MM.1S (cell line): ENCODE measurements at places on chromosomes 12 and 14.

- DNase-seq = no peak
Measured at GRCh38 chr14:68784226-68784910, 8.5 kb downstream of the ZFP36L1 start.

DNA sequence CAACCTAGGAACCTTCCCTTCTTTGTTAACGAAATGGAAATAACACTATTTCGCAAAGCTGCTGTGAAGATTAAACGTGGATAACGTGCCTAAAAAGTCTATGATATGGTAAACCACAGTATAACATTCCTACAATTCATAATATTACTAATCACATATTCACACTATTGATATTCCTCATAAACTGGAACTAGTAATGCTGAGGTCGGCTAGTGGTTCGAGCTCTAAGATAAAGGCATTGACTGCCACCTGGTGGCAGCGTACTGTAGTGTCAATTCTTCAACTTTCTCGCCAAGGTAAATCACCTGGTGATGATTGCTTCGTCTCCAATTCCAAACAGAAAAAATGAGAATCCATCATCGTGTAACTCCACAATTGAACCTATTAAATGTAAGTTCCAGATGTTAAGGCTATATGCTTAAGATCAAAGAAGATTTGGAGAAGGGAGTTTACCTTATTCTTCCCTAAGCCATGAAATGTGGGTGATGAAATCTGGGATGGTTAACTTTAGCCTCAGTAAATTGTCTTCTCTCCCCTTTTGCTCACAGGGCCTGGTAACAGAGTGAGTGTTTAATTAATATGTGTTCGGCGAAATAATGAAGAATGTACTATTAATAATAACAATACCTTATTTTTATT, 197.5 kb upstream of the TMEM132C start:
- DNase-seq = peak; percentile 39

GRCh38 chr12:101777978-101778377, 38.7 kb upstream of the SYCP3 start:
- DNase-seq = no peak

- no peak for DNase-seq
Measured at GRCh38 chr14:53542732-53543131, 389.6 kb upstream of the DDHD1 start.

DNA sequence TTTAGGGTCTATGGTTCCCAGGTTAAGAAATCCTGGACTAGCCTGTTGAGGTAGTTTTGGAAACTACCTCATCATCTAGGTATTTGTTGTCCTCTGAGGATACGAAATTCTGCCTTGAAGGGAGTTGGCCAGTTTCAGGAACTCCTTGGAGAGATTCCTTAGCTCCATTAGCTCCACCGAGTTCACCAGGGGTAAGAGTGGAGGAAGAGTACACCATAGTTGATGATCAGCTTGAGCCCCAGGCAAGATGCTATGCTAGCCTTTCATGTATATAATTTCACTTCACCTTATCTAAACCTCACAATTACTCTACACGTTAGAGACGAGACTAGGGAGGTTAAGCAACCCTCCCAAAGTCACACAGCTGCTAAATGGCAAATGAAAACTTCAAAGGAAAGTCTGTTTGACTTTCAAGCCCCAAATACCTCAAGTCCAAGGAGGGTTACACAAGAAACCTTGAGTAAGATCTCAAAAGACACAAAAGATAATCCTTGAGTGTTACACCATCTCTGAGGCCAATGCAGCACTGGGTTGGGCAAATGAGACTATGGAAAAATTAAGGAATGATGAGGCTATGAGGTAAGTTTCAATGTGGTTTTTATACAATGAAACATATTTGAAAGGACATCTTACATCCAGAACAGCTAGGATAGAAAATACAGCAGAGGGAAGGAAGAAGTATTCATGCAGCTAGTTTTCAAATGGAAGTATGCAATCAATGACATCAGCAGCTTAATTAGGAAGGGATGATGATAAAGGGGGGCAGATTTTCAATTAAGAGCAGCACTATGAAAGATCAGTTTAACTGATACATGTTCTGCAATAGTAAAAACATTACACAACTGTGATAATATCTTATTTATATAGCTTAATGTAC, 97.2 kb upstream of the KRAS start:
- no peak for DNase-seq

- no peak for DNase-seq
Measured at GRCh38 chr12:6555018-6555691, 687 bp downstream of the IFFO1 start.

DNA sequence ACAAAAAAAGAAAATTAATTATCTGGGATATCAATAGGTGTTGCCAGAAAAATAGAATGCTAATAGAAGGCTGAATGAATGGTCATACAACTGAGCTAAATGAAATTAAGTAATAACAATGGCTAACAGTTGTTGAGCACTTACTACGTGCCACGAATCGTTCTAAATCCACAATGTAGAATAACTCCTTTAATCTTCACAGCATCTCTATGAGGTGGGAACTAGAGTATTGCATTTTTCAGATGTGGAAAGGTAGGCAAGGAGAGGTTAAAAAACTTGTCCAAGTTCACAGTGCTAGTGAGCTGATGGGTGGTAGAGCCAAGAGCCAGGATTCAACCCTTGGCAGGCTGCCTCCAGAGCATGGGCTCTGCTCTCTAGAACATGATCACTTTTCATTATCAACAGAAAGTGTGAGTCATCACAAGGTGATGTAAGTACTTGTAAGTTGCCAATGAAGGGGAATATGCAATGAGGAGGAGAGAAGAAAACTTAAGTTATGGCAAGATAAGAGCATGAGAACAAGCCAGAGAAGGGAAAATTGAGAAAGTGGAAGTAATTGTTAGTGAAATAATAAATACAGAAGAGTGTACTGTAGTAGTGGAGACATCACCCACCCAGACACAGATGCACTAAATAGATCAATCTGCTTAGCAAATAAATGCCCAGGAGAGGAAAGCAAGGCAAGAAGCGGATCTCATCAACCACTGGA, 122.1 kb downstream of the PRKD1 start:
- DNase-seq = no peak

- no peak for DNase-seq
Measured at GRCh38 chr12:94805749-94806529, 155.6 kb upstream of the TMCC3 start.

- DNase-seq = no peak
Measured at GRCh38 chr12:70744178-70744577, 106.9 kb upstream of the PTPRB start.

- DNase-seq = no peak
Measured at GRCh38 chr12:115736360-115736759, 541.1 kb downstream of the MED13L start.

GRCh38 chr14:82720946-82721345, 1187.3 kb upstream of the SEL1L start:
- DNase-seq = no peak

- no peak for DNase-seq
Measured at GRCh38 chr12:46253544-46254162, 15.2 kb downstream of the SLC38A1 start.

DNA sequence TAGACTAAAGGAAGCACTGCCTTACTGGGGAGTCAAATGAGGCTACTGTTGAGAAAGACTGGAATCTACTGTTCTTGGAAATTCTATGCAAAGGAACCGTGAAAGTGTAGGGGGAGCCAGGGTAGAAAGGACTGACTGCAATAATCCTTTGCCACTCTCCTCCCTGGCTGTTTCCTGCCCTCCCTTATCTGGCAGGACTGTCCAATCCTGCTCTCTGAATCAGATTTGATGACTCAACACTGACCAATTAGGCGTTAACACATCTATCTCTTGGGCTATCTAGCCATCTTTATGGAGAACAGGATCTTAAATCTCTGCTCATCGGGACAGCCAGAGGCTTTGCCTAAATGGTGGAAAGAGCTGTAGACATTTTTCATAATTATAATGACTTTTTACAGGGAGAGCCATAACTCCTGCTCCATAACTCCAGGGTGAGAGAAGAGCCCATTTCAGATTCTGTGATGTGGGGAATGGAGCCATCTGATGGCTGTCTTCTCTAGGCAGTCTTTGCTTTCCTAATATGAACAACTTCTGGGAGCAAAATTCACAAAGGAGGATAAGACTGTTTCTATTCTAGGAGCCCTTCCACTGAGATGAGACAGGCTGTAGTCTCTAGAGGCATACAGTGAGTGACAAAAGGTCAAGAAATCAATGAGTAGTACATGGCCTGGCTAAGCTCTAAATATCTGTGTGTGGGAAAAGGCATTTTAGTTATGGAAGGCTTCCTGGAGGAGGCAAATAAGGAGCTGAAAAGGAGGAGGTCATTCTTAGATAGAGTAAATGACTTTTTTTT, 68.9 kb upstream of the CISTR start:
- DNase-seq = no peak

GRCh38 chr14:56293506-56293905, 175.3 kb downstream of the PELI2 start:
- DNase-seq = no peak

DNA sequence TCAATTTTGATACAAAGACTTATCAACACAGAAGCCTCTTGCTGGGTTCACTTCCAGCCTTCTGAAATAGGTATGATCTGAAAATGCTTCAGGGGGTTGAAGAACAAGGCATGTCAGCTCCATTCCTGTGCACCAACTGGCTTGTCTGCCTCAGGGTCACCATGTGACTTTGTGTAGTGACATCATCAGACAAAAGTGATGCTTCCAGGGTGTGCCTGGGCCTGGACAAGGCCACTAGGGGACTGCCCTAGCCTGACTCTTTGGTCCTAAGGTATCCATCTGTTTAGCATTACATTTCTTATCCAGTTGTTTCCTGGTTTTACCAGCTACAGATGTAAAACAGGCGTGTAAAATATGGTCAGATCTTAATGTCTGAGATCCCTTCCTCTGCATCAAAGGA, 155.6 kb downstream of the CAND1 start:
- DNase-seq = no peak

- no peak for DNase-seq
Measured at GRCh38 chr12:130838284-130838950, 633 bp downstream of the STX2 start.

DNA sequence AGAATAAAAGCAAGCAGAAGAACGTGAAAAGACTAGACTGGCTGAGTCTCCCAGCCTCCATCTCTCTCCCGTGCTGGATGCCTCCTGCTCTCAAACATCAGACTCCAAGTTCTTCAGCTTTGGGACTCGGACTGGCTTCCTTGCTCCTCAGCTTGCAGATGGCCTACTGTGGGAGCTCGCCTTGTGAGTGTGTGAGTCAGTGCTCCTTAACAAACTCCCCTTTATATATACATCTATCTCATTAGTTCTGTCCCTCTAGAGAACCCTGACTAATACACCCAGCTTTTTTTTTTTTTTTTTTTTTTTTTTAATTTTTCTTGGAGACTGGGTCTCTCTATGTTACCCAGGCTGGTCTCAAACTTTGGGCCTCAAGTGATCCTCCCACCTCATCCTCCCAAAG, 46.9 kb downstream of the ACTN1 start:
- DNase-seq = no peak

GRCh38 chr12:1917172-1918070, 1.0 kb downstream of the CACNA2D4 start:
- DNase-seq = no peak

- DNase-seq = no peak
Measured at GRCh38 chr14:105987563-105987962, 461.2 kb downstream of the TMEM121 start.

DNA sequence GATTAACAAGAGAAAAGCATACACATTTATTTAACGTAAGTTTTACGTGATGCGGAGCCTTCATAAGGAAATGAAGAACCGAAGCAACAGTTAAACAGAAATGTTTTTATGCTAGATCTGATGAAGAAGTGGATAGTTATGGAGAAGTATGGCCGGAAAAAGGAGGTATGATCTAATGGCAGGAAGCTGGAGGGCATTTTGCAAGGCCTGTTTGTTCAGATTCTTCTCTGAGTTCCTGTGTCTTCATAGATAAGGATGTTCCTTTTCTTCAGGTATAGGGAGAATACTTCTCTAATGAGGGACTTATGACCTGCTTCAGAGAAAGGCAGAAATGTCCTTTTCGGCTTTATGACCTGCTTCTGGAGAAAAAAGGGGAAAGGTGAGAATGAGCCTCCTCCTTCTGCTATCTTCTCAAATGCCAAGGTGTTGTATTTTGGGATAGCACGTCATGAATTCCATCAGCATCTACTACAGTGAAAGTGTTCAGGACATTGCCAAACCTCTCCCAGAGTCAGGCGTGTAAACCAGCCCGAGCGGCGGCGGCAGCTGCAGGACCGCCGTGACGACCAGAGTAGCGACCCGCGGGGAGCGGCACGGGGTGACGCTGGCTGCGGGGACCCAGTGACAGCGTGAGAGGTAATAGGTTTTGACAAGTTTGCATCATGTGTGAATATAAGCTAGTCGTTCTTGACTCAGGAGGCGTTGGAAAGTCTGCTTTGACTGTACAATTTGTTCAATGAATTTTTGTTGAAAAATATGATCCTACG, 33.7 kb upstream of the SGPP1 start:
- DNase-seq = no peak

GRCh38 chr12:4323396-4323795, 2.4 kb downstream of the TIGAR start:
- no peak for DNase-seq

- DNase-seq = no peak
Measured at GRCh38 chr12:6145564-6145963, 21.1 kb upstream of the VWF start.

- no peak for DNase-seq
Measured at GRCh38 chr12:23831739-23832138, 117.7 kb downstream of the SOX5 start.
